ENCODE measurements at places on chromosomes 4 and X.

GRCh38 chr4:48899432-48899749, 7.2 kb downstream of the OCIAD2 start:
- no peak for DNase-seq

- no peak for DNase-seq
Measured at GRCh38 chr4:2928242-2929176, 34.7 kb downstream of the NOP14 start.

- DNase-seq: no peak
Measured at GRCh38 chrX:45232139-45232538, 31.5 kb upstream of the DIPK2B start.

DNA sequence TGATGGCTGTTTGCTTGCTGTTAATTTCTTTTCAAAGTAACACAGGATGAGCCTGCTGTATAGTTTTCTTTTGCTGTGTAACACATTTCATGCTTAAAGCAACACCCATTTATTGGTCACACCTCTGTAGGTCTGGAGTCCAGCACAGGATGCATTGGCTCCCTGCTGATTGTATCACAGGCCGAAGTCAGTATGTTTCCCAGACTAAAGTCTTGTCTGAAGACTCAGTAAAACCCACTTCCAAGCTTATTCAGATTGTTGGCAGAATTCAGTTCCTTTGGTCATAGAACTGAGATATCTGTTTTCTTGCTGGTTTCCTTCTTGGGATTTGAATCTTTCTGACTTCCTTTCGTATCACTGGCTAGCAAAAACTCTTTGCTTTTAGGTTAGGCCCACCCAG, 54.3 kb downstream of the LRP2BP start:
- no peak for DNase-seq

DNA sequence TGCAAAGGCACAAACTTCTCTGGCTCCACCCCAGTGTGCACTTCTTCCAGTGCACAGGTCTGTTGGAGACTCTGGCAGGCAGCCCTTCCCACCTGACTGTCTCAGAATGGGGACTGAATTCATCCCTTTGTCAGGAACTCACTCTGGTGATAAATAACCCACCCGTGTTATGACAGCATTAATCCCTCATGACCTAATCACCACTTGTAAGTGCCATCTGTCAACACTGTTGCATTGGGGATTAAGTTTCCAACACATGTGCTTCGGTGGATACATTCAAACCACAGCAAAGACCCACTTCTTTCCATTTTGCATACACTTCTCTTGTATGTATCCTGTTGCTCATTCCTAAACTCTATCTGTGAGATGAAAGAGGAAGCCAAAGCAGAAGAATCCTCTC, 1002.9 kb upstream of the IGFBP7 start:
- no peak for DNase-seq

DNA sequence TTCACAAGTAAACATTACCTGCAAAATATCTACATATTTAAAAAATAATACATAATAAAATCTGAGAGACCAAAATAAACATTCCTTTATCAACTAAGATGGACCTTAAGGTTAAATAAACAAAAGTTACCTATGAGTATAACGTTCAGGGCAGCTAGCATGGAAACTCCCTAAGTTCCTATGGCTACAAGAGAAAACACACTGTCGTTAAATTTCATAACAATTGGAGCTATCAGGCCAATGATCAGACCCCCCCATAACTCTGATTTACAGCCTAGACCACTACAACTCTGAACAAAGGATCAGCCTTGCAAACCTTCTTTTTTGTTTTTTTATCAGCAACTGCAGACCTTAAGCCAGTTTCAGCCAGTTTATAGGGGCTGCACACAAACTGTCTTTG, 1418.4 kb downstream of the PCDH18 start:
- DNase-seq: no peak

DNA sequence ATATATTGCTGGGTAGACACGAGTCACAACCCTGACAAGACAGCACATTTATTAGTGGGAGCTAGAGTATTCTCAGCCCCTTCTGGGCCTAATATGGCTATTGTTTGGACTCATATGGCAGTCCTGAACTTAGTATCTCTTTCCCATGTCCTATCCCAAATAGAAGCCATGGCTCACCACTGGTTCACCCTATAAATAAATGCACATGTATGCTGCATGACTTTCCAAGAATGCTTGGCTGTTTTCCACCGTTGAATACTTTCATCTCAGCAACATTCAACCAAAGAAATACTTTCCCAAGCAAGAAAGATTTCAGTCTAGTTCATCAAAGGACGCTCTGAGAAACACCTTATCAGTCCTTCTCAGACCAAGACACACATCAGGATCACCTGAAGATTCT, 36.7 kb downstream of the SMPX start:
- no peak for DNase-seq

- DNase-seq: no peak
Measured at GRCh38 chr4:135353008-135353407, 1151.4 kb upstream of the PABPC4L start.

DNA sequence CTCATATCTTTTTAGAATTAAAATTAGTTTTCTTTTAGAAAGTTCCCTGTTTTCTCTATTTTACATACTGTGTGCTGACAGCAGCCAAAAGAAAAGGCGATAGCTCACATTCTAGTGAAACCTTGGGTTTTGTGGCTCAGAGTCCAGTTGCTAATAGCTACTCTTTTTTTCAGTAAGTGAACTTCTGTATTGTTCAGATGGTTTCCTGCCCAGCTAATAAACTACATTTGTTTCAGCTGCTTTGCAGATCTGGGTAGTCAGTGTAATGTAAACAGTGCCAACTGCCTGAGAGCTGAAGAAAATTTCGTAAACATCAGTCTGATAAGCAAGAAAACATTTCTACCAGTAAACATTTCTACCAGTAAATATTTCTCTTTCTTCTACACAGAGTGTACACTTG, 370.2 kb downstream of the GRIA2 start:
- no peak for DNase-seq

DNA sequence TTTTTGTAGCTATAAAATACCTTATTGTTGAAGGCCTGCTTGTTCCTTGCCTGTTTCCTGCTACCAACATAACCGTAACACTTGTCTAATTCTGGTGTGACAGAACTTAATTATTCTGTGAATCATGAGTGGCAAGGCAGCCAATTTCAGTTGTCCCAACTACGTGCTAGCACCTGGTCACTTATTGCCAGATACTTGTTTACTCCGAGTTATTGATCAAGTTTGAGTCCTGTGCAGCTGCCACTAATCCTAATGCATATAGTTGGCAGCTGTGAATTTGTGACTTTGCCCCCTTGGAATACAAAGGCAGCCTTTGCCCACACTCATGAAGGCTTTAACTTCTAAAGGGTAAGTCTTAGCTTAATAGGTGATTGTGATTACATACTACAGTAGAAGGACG, 7.8 kb upstream of the RNF128 start:
- DNase-seq: no peak

- no peak for DNase-seq
Measured at GRCh38 chr4:79315891-79316290, 10.0 kb downstream of the NAA11 start.

DNA sequence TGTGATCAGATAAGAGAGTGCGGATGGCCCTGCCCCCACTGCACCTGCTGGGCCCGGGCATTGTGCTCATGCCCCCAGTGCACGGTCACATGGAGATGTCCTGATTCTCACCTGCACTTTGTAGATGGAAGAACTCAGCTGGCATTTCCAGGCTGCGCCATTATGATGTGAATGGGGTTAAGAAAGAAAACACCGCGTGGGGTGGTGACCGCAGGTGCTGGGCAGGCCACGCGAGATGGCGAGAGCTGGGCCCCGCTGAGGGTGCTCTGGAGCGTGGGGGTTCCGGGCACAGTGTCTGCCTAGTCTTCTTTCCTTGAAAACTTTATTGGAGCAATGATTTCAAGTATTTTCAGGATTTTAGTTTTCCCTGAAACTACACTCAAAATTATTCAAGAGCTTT, 17.8 kb upstream of the HGFAC start:
- DNase-seq: no peak

DNA sequence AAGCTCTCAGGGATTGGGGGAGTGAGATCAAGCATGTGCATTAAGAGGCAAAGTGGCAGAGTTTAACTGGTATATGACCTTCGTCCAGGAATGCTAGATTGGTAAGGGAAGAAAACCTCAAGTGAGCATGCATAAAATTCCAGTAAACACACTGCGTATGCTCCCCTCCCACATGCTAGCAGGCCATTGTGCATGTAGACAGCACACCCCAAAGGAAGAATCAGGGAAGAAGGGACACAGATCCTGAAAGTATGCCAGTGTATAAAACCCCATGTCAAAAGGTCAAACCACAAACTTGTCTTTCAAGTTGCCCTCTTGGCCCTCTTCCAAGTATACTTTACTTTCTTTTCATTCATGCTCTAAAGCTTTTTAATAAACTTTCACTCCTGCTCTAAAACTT, 405.2 kb upstream of the CNKSR2 start:
- no peak for DNase-seq

DNA sequence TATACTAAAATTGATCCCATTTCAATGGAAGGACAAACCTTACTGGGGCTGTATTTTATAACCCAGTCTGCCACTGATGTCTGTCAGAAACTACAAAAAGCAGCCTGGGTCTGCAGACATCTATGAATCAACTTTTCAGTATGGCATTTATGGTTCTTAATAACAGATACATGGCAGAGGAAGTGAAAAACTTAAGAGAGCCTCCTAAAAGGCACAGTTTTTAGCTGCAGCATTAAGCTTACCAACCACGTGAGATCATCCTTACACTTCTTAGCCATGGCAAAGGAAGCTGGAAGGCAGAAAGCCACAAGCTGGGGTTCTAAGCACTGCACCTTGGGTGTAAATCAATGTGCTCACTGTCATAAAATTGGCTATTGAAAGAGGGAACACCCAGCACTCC, 16.6 kb upstream of the UGT2B17 start:
- no peak for DNase-seq

GRCh38 chr4:14809203-14809602, 193.1 kb upstream of the CPEB2 start:
- no peak for DNase-seq

- DNase-seq: no peak
Measured at GRCh38 chrX:45506149-45506730, 305.6 kb upstream of the DIPK2B start.

DNA sequence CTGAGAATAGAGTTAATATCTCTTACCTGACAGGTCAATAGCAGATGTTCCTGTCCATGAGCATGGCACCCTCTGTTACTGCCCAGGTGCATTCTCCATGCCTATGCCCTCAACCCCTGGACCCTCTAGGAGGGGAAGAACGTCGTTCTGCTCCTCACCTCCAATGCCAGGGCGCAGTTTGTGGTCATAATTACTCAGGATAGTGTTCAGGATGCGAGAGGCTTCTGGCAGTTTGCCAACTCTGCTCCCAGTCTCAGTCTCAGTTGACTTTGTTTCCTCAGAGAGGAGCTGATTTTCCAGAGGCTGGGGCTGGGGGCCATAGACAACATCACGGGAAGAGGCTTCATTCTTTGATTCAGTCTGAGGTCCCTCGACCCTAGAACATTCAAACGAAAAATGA, 4.4 kb downstream of the GABRE start:
- no peak for DNase-seq

- DNase-seq: no peak
Measured at GRCh38 chr4:56330691-56331090, 56.6 kb downstream of the AASDH start.

DNA sequence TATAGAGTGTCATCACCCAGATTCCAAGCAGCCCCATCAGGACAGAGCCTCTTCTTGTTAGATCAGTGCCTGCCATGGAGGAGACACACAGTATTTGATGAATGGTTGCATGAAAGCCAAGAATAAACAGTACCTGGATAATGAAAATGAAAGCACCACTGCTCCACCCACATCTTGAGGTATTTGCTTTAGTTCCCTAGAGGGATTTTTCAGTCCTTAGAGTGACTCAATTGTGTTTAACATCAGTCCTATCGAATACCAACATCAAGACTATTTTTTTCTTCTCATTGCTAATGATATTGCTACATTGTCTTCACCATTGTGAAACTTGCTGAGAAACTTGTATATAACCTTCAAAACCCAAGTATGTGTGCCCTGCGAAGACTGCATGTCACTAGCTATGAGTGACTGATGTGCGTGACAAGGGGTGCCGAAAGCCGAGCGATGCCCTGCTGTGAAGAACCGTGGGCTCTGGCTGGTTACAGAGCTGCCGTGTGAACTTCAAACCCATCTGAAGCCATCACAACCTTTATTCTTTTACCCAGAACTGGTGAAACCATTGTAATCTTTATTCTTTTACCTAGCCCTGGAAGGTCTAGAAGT, 211.3 kb upstream of the FAT1 start:
- DNase-seq: no peak

GRCh38 chrX:133674726-133675470, 259.6 kb upstream of the GPC4 start:
- no peak for DNase-seq

DNA sequence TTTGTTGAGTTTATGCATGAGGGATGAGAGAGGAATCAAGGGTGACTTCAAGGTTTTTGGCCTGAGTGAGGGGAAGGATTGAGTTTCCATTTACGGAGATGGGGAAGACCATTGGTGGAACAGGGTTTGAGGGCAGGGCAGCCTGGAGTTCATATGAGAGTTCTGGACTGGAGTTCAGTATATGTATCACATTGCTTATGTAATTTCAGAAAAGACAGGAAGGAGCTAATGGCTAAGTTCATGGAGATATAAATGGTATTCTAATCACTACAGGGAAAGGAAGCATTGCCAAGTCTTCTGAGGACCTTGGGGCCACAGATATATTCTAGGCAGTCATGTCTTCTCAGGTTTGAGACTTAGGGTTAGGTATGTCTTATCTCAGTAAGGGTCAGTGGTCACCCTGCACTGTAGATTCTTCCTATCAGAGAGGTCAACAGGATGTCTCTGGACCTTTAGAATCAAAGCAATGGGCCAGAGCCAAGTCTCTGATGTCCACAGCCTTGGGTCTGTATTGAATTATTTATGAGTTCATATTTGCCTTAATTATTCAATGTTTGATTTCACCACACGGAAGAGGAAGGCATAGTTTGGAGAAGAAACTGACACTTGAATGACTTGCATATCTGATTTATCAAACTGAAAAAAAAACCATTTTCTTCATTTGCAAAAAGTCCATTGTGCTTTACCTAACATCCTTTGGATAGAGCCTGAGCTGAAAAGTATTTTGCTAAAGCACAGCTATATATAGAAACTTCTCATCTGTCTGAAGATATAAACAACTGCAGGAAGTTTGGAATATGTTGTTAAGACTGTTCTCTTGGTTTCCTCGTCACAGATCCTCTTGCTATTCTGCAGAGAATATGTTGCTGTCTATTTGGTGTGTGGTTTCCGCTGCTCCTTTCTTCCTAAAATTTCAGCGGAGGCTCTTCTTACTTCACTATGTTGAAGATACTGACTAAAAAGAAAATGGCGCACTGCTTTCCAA, 139.5 kb downstream of the PDGFRA start:
- no peak for DNase-seq

- DNase-seq: no peak
Measured at GRCh38 chr4:99457270-99457669, 22.1 kb upstream of the ADH7 start.

DNA sequence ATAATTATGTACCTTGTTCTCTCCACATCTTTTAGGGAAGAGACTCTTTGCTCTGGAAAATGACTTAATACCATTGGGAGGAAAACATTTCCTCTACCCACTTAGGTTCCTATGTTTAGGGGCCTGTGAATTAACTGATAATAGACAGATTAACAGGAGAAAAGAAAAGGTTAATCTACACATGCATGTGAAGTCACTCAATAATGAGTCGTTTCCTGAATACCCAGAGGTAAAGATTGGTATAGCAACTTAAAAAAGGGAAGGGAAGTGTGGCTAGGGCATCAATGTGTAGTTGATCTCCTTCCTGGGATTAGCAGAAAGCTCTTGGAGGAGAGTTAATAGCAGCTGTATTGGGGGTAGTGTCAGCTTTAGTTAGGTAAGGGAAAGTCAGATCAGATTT, 419.5 kb upstream of the ATOH1 start:
- DNase-seq: no peak

- DNase-seq: no peak
Measured at GRCh38 chr4:94329933-94330332, 12.7 kb downstream of the HPGDS start.

Data from stimulated activated CD8-positive, alpha-beta memory T cell treated with anti-CD3 and anti-CD28 coated beads, Interleukin-7, amount 100 ng/mL, for 1 hour (primary cell).